ENCODE measurements at places on chromosomes 2 and 18. TPM values are rescaled to one million over a fixed set of nuclear protein-coding genes. Genes with fewer than 3 reads are reported as not detected.

DNA sequence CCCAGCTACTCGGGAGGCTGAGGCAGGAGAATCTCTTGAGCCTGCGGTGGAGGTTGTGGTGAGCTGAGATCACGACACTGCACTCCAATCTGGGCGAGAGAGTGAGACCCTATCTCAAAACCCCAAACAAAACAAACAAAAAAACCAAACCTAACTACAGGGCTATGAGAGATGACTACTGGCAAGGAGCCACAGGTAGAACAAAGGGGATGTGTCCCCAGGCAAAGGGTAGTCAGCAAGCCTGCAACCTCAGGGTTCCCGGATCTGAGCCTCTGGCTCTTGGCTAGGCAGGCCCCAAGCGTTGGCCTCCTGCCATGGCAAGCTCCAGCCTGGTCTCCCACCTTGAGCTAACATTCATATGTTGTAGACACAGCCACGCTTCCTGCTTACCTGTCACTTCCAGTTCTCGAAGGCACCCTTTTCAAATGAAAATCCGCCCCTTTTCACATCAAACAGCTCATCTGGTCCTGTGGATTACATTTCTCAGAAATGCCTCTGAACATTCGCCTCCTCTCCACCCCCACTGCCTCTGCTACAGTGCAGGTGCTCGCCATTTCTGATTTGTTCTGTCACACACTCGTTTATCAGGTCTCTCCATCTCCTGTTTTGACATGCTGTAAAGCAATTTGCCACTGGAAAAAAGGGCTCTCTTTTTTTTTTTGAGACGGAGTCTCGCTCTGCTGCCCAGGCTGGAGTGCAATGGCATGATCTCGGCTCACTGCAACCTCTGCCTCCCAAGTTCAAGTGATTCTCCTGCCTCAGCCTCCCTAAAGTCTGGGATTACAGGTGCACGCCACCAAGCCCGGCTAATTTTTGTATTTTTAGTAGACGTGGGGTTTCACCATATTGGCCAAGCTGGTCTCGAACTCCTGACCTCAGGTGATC lies 13.1 kb upstream of the ACTR3 start:
- DNase-seq, result no peak

GRCh38 chr2:94870440-94871225 lies 597 bp upstream of the TEKT4 start:
- DNase-seq, result peak; percentile 12

The LHCGR gene
- total RNA-seq, result not detected

DNA sequence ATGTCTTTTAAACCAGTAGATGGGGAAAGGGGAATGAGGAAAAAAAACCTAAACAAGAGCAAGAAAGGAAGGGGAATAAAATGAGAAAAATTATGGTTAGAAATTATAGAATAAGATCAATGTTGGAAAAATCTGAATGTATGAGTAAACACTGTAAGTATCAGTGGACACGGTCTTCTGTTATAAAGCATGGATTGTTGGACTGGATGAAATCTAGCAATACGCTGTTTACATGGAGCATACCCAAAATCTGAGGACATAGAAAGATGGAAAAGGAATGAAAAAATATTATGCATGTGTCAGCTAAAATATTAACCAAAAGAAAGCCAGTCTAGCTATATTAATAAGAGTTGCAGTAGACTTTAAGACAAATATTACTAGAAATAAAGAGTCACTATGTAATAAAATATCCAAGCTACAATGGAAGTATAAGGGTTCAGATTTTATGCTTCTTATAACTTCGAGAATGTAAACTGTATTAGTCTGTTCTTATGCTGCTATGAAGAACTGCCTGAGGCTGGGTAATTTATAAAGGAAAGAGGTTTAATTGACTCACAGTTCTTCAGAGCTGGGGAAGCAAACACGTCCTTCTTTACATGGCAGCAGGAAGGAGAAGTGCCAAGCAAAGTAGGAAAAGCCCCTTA lies 32.4 kb downstream of the DDX1 start:
- DNase-seq, result no peak

DNA sequence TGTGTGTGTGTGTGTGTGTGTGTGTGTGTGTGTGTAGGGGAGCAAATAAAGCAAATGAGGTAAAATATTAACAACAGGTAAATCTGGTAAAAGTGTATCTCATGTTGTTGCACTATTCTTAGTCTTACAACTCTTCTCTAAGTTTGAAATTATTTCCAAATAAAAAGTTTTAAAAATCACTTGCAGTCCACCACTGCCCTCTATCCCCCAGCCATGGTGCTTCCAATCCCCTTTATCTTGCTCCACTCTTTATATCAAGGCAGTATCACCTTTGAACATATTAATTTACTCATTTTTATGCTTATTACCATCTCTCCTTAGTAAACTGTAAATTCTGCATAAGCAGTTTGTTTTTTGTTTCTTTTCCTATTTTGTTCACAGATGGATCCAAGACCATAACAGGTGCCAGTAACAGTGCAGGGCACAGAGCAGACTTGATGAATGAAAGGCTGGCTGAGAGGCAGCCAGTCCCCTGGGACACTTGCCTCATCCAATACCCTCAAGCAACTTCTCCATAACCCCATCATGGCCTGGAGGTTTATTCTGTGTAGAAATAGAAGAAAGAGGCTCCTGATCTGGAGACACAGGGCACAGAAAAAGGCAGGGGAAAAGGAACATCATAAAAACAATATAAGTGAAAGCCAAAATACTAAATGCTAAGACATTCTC lies 67.6 kb downstream of the LDAH start:
- peak; percentile 16 for DNase-seq

DNA sequence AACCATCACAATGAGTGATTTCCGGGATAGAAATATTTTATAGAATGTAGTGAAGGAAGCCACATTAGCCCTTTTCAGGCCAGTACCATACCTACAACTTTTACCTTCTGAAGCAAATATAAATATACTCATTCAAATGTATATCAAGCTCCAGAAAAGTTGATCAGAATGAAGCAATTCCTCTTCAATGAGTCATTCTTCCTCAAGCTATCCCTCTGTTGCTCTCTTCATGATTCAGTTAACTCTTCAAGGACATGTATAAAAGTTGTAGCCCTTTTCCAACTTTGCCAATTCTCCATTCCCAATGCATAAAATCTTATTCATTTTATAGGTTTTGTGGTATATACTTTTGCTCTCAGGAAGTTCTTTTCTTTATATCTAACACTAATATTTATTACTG lies 242.1 kb upstream of the RGPD4 start:
- DNase-seq, result no peak

DNA sequence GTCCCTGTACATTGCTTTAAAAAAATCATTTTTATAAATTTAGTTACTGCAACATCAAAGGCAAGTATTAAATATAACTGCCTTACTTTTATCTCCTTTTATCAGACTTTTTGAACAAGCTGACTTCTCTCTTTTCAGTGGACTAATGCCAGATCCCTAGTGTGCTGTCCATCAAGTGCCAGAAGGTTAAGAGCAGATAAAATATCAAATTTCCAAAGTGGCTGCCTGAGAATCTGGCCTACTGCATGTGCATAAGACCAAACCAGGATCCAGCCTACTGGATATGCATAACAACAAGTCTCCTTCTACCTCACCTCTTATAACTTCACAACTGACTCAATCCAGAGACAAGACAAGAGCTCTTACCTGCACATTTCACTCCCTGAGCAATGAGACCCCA lies 59.8 kb upstream of the CHRNA1 start:
- DNase-seq, result no peak

- no peak for DNase-seq
Measured at GRCh38 chr2:219417374-219417773, 803 bp upstream of the DES start.

The TNFRSF11A gene
- total RNA-seq, result 42.5 TPM

The FAM161A gene
- total RNA-seq, result 0.76 TPM

DNA sequence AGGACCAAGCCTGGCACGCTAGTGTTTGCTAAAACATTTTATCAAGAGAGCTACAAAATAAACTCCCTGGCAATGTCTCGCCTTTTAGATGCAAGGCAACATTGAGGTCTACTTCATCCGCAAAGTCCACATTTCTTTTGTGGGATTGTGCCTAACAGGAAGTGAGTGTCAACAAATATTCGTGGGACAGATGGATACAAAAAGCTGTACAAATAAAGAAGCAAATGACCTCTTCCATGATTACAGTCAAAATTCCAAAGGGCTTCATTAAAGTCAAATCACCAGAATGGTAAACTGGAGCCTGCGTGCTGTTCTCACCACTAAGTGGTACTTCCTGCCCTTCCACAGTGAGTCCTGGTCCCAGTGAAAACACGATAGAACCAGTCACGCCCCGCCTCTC lies 40.4 kb downstream of the L3MBTL4 start:
- DNase-seq, result no peak
